Cortex of kidney (tissue), 1 donor: ENCODE measurements at places on chromosomes 1 and 21.

DNA sequence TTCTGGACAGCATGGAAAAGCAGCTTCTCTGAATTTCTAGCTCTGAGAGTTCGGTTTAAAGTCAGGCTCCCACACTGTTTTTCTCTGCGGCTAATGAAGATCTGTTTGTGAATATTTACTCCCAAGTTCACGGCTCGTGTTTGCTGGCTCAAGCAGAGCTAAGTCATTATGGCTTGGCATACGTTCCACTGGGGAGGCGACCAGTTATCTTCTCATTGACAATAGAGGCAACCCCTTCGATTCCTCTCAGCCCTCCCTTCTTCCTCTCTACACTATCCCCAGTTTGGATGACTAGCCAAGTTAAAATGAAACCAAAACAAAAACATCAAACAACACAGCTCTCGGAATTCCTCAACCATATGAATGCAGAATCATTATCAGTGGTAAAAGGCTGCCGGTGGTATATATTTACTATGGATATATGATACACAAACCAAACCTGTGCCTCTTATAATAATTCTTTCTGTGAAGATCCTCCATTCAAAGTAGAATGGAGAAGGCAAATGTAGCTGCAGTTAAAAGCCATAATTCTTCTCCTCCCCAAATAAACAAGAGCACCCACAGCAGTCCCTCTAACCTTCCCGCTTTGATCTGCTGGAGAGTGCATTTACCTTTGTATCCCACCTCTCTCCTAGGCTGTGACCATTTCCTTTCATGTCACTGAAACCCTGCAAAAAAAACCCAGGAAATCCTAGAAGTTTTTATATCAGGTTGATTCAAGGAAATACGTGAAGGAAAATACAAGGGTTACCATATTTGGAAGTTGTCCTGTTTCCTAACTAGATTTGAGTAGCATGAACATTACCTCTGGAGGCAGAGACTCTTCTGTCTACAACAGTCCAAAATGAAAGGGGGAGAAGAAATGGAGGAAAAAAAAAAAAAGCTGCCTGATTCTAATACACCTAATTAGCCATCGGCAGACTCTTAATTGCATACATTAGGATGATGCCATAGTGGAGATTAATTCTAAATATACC is 108.3 kb upstream of the USH2A start:
- DNase-seq = no peak

DNA sequence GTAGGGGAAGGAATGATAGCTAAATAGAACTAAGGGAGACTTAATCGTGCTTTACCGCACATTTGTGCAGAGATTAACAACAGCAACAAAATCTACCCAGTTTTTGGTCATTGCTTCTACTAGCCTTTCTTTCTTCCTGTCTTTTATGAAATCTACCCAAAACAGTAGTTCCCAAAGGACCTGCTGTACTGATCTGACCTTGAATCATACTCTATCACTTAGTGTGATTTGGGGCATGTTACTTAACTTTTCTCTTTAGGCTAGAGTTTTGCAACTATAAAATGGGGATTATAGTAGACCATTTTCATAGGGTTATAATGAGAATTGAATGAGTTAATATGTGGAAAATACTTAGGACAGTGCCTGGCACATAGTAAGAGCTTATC is 30.5 kb upstream of the MACF1 start:
- no peak for DNase-seq

- no peak for DNase-seq
Measured at GRCh38 chr1:86356247-86356646, 39.9 kb downstream of the ODF2L start.

GRCh38 chr1:194830387-194830786 is 1644.0 kb upstream of the B3GALT2 start:
- no peak for DNase-seq

GRCh38 chr21:42236014-42236413 is 17.1 kb downstream of the ABCG1 start:
- DNase-seq = no peak

GRCh38 chr1:183761871-183762270 is 43.0 kb upstream of the RGL1 start:
- DNase-seq = no peak

GRCh38 chr21:43289966-43290365 is 121.2 kb downstream of the CRYAA start:
- no peak for DNase-seq

DNA sequence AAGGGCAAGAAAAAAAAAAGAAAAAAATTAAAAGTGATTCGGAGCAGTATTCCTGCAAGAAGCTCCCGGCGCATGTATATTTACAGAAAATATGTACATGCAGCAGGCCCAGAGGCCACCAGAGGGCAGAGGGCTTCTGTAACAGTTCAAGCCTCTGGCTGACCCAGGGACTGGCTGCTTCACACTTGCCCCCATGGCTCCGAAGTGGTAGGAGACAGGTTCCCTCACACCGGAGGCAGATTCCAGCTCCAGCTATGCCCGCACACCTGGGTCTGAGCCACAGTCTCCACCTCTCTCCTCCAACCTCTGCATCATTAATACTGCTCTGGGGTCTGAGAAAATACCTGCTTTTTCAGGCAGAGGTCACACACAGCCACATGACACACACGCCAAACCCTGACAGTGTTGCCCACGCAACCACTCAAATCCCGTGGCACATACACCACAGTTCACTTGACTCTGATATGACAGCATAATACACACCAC is 2.2 kb upstream of the ARHGAP30 start:
- no peak for DNase-seq

DNA sequence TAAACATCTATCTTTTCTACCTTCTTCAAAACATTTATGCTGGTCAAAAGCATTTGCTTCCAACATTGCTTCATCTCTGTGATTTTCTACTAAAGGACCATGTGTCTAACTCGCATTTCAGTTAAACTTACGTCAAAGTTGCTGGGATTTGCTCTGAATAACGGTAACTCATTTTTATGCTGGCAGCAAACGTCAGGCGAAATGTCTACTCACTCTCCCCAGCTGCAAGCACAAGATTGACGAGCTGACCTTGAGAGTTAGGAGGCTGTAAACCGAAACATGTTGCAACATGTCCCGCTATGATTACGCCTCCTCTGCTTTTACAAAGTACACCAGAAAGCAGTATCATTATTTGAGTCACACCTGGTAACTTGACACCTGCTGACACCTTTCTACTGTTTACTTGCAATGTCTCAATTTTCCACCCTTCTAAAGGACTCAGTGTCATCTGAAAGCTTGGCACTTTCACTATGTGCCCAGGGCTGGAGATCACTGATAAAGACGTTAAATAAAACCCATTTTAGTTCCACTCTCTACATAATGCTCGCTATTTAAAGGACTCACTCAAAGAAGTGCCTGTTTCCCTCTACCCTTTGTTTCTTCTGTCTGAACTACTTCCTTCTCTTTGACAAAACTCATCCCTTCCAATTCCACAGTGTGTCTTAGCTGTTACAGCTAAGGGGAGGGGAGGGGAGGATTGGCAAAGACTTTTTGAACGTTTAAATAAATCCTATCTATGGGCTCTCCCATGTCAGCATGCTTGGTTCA is 111.9 kb downstream of the PTPN14 start:
- no peak for DNase-seq

- no peak for DNase-seq
Measured at GRCh38 chr21:42062236-42063022, 8.7 kb upstream of the UMODL1 start.

GRCh38 chr1:64766429-64766828 is 21.6 kb downstream of the RAVER2 start:
- DNase-seq = no peak

DNA sequence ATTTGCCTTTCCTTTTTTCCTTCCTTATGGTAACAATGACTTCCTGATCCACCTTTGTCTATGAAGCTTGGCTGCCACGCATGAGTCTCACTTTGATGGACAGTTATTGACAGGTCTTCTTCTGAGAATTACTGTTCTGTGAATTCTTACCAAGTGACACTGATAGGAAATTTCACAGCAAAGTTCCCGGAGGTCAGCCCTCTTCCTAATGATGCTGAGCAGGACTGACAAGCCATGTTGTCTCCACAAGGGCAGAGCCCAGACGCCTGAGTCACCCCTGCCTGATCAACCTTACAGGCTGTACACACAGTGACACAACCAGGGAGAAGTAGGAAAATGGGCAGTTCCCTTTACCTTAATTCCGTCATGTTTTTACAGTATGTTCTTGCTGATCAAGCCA is 44.2 kb downstream of the ZC3H11B start:
- no peak for DNase-seq

GRCh38 chr21:15000081-15000480 is 64.7 kb downstream of the NRIP1 start:
- no peak for DNase-seq

DNA sequence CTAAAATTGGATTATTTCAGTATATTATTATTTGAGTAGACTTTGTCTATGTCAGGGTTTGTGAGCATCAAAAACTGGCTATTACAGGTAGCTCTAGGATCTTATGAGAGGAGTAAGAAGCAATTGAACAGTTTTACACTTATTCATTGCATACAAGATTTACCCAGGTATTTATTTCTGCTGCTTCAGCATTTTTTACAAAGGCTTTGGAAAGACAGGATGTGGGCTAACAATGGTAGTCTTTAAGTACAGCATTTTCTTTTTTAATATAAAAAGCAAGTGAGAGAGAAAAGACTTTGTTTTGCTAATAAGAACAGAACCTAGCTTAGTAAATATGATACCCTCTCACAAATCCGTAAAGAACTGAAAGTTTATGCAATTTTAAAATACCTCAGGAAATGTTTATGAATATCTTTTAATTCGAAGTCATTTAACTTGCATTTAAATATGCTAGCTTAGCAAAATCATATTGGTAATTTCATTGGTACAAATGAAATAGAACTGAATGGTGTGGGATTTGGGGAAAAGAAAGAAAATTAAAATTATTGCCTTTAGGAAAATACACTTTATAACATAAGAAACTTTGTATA is 32.1 kb upstream of the RGS18 start:
- DNase-seq = no peak

GRCh38 chr1:189868021-189868420 is 609.6 kb downstream of the BRINP3 start:
- DNase-seq = no peak

GRCh38 chr1:170562646-170563338 is 30.8 kb downstream of the GORAB start:
- DNase-seq = no peak

DNA sequence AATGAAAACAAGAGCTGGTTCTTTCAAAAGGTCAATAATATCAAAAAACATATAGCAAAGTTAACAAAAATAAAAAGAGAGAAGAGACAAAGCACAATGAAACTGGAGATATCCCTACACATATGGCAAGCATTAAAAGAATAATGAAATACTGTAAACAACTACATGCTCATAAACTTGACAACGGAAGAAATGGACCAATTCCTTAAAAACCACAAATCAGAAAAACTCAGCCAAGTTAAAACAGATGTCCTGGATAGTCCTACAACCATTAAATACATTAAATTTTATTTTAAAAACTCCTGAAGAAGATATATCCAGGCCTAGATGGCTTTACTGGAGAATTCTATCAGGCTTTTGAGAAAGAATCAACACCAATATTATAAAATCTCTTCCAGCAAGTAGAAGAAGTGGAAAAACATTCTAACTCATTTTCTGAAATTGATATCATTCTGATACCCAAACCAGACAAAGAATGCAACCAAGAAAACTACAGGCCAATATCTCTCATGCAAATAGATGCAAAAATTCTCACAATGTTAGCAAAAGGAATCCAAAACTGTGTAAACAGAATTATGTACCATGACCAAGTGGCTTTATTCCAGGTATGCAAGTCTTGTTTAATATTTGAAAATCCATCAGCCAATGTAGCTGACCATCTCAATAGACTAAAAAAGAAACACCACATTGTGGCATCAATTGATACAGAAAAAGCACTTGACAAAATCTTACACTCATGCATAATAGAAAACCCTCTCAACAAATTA is 56.1 kb upstream of the LRRC7 start:
- no peak for DNase-seq

GRCh38 chr1:184061396-184062003 is 10.0 kb downstream of the TSEN15 start:
- no peak for DNase-seq

DNA sequence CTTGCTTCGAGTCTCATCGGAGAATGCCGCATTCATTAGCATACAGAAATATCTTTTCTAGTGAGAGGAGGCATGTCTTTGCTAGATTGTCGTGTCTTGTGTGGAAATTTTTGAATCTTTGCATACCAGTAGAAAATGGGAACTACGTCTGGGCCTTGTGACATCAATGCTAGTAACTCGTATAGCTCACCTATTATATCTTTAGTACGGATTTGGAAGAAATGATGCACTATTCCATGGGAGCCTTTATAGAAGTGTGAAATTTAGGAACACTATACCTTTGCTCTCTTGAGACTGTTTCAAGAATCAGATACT is 835 bp downstream of the UHMK1 start:
- no peak for DNase-seq

GRCh38 chr21:45642122-45642813 is 1.3 kb upstream of the PCBP3 start:
- DNase-seq = no peak

GRCh38 chr1:117902944-117903343 is 26.5 kb downstream of the GDAP2 start:
- DNase-seq = no peak

DNA sequence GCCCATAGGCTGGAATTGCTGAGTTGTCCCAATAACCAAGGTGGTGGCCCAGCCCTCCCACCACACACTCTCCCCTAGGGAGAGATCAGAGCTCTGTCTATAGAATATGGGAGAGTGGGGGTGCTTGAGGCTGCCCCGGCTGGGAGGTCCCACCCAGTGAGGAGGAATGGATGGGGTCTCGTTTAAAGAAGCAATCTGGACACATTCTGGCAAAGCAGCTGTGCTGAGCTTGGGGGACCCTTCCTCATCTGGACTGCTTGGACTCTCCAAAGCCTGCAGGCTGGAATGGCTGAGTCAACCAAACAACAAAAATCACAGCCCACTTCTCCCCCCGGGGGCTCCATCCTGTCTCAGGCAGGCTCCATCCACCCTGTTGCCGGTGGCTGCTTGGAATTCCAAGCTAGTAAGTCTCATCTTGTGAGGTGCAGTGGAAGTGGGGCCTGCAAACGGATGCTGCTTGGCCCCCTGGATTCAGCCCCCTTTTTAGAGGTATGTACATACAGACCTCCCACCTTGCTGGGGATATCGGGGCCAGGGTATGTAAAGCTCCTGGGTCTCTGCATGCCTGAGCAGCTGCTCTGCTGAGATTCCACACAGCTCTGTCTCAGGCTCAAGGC is 67.1 kb upstream of the FAM78B start:
- DNase-seq = no peak

DNA sequence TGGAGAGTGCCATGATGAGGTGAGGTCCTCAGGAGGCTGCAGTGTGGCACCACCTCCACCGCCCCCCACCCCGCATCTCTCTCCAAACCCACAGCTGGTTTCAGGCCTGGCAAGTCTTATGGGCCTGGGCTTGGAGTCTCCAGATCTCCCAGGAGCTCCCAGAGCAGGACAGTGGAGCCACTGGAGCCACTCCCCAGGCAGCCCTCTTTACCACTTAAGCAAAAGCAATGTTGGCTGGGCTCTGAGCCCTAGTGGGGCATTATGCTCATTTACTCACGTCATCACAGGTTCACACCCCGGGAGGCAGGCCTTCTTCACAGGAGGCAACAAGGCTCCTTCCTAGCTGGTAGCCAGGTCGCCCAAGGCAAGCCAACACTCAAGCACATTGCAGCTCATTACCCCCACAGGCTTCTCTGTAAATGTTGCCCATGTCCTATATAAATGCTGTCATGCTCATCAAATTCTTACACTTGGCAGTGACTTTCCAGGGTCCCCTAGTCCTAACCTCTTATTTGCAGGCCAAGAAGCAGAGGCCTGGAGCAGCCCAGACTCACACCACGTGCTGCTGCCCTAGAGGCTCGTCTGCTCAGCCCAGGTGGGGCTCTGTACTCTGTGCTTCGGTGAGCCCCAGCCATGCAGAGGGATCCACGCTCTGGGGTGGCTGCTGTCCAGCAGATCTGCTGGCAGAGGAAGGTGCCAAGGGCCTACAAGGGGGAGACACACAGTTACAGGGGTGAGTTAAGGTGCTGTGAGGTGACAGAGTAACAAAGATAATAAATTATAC is 459.3 kb downstream of the MATN1 start:
- DNase-seq = no peak
